ENCODE measurements at places on chromosomes 7 and 10.
A peak's percentile ranks its signal among the peaks of the same experiment; 100 is the strongest.

- DNase-seq = no peak
Observed at GRCh38 chr10:3836222-3836820, 51.3 kb upstream of the KLF6 start.

DNA sequence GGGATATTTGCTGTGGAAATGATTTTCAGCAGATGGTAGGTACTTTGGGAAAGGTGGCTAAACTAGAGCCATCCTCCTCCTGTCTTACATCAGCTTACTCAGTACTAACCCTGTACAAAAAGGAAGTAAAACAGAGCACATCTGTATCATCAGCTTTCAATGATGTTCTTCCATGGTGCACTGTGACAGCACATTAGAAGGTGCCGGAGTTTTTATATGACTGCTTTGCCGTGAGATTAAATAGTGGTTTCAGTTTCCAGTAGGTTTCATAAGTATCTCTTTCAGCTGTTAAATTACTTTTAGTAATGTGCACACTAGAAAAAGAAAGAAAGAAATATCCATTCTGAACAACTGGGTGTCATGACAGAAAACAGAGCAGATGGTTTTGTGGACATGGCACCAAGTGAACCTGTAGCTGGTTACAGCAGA lies 86.5 kb downstream of the ARID5B start:
- no peak for DNase-seq

- DNase-seq = no peak
Observed at GRCh38 chr10:132609211-132609610, 71.6 kb downstream of the INPP5A start.

DNA sequence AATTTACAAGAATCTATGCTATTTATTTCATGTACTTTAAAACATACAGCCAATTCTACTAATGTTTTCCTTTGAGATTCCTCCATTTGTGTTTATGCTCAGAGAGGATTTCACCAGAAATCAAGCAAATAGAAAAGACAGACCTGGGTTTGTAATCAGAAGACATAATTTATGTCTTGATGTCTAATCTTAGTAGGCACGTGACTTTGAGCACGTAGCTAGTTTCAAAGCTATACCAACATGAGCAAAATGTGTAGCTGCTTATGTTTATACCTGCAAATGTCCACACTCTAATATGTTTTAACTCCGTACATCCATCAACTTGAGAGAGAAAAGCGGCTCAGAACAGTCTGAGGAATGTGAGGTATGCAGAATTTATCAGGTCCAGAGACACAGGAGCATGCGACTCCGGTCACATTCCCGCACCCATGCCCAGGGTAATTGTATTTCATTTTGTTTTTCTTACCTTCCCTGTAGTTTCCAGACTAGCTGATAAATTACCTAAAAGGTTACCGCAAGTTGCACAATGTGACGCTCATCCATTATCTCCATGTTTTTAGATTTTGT lies 40.0 kb downstream of the SVOPL start:
- DNase-seq = no peak

GRCh38 chr10:60714233-60714632 lies 64.0 kb upstream of the CDK1 start:
- no peak for DNase-seq

DNA sequence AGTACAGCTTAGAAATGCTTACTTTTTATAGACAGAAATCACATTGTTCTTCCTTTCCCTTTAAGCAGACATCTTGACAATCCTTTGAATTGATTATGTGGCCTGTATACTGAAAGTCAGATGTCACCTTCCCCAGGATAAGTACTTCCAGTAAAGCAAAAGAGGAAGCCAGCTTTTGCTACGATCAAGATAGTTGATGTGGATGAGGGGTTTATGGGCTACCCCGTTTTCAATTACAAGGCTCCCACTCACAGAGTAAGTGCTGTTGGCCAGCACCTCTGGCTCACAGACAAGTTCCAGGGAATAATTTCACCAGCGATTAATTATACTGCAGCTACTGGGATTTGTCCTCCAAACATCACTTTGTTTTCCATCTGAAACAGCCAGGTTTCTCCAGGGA lies 95.1 kb upstream of the SAMD8 start:
- DNase-seq = no peak

DNA sequence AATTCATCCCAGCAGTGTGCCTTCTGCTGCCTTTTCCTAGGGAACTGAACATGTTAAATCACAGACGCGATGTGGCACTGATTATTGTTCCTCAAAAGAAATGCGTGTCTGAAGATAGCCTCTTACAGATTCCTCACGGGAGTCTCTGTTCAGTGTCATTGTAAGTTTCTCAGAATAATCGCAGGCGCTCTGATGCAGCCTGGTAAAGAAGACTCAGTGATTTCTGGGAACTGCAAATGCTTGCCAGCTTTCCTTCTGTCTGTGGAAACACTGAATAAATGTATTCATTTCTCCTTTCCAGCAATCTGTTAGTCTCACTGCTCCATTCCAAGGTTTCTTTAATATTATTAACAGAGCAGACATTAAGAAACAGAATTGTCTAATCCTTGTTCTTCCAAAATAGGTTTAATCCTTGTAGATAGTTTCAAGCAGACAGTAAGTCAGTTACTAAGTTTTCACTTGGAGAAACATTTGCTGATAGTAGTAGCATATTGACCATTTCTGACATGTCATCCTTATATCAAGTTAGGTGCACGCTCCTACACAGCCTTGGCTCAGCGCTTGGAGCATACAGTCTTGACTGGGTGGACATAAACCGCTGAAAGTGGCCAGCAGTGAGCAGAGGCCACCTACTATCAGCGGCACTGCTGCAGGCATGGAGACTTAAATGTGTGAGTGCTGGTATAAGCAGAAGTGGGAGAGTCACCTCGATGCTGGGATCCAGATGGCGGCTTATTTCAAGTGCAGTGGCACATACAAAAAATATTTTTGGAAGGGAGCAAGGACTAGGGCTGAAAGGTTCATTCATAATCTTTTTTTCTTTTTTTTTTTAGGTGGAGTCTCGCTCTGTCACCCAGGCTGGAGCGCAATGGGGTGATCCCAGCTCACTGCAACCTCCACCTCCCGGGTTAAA lies 27.7 kb downstream of the MMRN2 start:
- DNase-seq = no peak

- no peak for DNase-seq
Observed at GRCh38 chr10:98138031-98138430, 3.6 kb downstream of the R3HCC1L start.

GRCh38 chr10:95234951-95235350 lies 40.9 kb downstream of the ACSM6 start:
- DNase-seq = no peak

DNA sequence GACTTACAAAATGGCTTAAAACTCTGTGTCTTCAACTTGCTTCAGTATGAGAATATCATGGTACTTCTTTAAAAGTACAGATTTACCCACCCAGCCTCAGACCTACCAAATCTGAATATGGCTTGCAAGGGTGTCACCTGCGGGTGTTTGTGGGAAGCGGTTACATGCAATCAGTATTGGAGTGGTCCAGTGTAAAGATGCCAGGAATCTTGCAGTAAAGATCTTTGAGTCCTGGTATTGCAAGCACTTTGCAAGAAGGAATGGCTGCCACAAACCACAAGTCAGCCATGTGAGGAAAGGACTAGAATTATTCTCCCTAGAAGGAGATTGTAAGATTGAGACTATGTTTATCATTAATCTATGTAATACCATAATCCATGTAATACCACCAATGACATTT lies 115.1 kb downstream of the PON1 start:
- no peak for DNase-seq

GRCh38 chr7:91843831-91844230 lies 36.7 kb downstream of the MTERF1 start:
- DNase-seq = no peak

DNA sequence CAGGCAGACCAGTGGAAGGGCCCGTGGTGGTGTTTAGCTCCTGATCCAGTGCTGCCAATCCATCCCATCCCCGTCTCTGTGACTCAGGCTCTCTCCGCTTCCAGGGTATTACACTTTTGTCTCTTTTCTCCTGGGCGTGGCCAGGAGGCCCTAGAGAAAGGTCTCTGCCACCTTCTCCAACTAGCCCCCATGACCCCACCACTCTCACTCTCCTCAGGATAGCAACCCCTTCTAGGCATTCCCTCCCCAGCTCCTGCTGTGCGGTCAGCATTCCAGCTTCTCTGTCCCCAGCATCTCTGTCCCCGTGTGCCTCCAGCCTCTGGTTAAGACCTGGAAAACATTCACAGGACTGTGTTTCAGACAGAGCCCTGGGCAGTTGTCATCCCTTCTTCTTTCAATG lies 36.2 kb upstream of the R3HCC1L start:
- no peak for DNase-seq

GRCh38 chr7:155293721-155294510 lies 3.8 kb upstream of the INSIG1 start:
- no peak for DNase-seq

DNA sequence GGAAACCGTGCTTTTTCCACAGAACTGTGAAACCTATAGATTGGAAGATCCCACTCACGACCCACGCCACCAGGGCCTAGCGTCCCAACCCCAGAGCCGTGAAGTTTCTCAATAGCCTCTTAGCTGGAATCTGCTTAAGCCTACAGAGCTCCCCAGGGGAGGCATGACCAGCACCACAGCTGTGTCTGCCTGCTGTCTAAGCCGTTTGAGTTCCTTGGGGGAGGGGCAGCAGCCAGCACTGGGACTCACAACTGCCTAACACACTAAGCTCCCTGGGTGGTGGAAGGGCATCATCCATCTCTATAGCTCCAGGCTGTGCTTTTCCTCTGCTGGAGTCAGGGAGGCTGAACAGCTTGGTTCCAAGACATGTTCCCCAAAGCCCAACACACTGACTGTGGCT lies 26.0 kb upstream of the TMEM140 start:
- DNase-seq = no peak

DNA sequence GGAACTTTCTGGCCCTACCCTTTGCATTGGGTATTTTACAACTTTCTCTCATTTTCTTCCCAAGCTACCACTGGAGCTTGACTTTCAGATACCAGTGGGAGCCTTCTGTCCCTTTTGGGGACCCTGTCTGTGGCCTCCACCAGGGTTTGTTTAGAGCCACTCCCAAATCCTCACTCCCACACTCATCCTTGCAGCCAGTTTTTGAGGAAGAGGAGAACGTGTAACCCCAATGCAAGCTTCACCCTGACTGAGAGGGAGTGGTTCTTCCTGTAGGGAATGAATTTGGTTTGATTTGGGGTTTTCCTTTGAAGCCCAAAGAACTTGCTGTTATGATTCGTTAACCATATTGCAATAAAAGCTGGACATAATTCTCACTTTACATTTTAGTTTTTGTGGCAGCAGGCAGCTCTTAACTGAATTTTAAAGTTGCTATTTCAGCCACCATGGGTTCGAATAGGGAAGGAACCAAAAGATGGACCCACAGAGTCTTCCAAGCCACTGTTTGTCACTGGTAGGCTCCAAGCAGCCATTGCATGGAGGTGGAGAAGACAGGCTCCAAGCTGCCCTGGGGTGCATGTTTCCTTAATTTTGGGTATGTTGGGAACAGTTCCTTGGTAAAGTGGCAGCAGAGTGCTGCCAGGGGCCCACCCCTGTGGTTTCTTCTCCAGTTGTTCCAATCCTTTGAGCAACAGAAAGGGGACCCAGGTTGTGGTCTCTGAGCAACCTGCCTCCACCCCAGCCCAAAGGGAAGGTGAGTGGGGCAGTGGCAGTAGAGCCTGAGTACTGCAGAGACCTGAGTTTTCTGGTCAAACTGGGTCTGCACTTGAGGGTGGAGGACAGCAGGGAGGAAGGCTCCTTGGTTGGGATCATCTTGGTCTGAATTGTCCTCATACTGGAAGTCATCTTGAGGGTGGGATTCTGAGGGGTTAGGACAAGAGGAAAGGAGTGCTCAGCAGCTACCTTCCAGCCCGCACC lies 5.1 kb downstream of the EVX1 start:
- no peak for DNase-seq

DNA sequence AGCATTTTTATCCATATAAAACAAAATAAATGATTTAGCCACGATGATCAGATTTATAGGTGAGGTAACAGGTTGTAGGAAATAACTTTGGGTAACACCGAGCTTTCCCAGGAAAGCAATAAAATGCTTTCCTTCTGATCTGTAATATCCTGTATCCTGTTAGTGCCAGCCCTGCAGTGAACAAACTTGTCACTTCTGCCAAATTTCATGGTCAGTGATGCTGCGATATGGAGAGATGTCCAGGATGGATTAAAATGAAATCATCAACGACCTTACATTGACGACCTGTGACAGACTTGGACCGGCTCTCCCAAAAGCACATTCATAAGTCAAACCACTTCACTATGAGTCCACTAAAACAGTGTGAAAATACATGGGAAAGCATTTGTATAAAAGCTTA lies 608.0 kb upstream of the NRP1 start:
- DNase-seq = no peak

GRCh38 chr10:78768041-78768835 lies 300.5 kb upstream of the ZMIZ1 start:
- DNase-seq = peak; percentile 10

- DNase-seq = no peak
Observed at GRCh38 chr10:91196268-91197048, 24.0 kb upstream of the PCGF5 start.

DNA sequence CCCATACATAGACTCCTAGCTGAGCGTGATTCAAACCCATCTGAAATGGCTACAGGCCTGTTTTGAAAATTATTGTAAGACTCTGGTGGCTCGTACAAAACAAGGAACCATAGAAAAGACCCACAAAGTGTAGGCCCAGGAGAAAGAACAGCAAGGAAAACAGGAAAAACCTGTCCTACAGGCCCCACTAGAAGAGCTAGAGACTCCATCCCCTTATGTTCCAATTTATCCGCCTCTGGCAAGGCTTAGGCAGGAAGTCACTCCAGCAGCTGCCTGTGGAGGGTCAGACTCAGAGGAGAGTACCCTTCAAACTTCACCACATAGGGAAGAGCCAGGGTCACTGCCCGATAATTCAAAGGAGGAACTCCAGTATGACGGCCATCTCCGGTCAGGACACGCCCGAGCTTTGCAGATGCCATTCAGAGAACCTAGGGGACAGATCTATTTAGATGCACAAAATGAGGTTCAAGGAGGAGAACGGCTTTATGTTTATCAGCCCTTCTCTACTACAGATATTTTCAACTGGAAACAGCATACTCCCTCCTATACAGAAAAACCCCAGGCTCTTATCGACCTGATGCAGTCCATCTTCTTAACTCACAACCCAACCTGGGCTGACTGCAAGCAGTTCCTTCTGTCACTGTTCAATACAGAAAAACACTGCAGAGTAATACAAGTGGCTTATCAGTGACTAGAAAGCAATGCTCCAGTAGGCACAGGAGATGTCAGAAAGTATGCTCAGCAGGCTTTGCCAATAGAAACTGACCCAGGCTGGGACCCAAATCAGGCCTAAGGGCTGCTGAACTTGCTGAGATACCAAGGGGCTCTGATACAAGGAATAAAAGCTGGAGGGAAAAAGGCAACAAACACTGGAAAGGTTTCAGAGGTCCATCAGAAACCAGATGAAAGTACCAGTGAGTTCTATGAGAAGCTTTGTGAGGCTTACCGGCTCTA lies 8.6 kb upstream of the ZNF33B start:
- DNase-seq = no peak
